AG09309 (cell line): ENCODE measurements at places on chromosomes 5 and 9.

GRCh38 chr5:10451137-10451824 is 9.6 kb downstream of the ROPN1L start:
- DNase-seq: no peak

DNA sequence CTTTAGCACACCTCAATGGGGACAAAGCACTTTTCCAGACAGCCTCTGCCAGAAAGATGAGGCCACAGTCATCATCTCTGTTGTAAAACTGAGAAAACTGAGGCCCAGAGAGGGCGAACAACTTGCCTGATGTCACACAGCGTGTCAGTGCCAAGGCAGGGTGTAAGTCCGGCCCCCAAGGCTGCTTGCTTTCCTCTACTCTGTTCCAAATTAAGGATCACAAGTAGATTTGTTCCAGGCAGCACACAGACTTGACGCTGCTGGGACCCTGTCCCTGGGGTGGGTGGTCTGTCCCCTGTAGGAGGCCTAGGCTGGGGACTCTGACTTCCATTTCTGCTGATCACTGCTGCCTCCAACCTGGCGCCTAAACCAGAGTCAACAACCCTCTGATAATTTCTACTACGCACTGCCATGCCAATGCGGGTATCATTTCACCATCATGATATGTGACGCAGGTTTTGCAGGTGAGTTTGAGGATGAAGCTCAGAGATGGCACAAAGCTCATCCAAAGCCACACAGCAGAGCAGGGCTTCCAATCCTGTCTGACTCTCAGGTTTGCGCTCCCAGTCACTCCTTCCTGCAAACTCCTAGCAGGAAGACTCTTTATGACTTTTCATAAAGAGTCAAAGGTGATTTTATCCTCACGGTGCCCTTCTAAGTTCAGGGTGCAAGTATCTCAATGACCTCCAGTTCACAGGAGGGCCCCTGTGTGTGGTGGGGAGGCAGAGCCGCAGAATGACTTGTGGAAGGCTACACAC is 13.5 kb upstream of the RALGDS start:
- DNase-seq: no peak

DNA sequence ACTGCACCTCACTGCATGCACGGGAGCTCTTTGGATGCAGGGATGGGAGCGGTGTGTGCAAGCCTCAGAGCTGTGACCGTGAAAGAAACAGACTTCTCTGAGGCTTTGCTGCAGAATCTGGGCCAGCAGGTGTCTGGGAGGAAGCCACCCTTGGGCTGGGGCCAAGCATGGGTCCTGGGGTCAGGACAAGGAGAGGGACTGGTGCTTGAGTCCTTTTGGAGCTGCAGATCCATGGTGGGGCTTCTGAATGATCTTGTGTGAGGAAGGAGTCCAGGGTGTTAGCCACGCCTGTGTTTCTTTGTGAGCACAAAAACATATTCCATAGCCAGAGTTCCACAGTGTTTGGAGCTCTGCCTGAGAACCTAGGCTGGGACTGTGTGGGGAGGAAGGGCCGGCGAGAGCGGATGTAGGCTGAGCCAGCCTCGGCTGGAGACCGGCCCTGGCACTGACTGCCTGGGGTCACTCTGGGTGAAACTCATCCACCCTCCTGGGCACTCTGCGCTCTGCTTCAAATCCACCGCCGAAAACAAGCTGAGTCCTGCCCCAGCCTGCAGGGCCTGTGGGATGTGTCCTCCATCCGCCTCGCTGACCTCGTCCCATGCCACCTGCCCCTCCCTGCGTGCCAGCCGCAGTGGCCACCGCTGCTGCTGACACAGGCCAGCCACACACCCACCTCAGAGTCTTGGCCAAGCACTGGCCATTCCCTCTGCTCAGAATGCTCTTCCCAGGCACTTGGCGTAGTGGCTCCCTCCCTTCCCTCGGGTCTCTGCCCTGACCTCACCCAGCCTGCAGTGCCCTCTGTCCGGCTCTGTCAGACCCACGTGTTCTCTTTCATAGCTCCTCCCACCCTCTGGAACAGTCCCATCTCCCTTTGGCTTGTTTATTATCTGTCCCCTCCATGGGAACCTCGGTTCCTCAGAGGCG is 26.7 kb downstream of the ERGIC1 start:
- DNase-seq: no peak

GRCh38 chr9:136626066-136626725 is 36.5 kb upstream of the EGFL7 start:
- DNase-seq: no peak

DNA sequence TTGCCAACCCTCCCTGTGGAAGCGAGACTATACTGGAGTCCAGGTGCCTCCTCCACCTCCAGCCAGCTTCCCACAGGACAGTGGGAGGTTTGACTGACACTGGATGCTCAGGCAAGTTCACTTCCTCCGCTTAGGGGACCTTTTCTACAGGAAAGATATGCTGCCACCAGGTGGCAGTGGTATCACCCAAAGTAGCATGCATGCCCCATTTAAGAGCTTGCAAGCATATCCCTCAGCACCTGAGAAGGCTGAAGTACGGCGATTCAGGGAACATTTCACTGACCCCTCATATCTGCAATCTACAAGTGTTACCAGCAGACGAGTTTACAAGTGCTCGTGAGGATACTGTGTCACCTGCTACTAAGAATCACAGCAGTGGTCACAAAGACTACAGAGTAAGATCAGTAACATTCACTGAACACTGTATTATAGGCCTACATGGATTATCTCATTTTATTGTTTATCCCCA is 75.5 kb downstream of the KLHL3 start:
- DNase-seq: peak; percentile 53

DNA sequence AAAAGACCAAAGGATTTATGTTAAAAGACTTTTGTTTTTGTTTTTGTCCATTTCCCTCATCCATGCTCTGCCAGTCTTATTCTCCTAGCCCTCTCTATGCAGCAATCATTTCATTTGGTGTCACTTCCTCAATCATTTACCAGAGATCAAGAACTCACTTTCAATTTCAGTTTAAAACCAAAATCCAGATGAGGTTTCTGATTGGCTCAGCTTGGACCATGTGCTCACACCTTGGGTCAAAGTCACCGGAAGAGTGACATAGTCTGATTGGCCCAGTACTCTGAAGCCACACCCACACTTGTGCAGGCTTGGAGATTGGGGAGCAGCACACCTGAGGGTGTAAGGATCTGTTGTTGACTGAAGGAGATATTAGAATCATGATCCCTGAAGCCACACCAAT is 79.6 kb downstream of the TLR4 start:
- DNase-seq: no peak

DNA sequence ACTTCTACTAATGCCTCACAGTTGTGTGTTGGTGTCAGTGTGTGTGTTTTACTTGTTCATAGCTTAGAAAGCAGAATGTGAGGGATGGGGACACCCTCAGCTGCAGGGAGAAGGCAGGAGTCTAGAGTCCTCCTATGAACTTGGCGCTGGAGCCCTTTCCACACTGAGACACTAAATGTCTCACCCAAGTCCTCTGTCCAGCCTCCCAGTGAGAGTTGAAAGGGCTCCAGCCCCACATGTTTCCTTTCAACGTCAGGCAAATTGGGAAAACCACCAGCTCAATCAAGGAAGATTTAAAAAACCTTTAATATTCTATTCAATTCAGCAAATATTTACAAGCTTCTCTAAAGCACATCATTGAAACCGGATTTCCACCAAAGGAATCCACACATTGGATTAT is 167.6 kb upstream of the MSX2 start:
- no peak for DNase-seq

DNA sequence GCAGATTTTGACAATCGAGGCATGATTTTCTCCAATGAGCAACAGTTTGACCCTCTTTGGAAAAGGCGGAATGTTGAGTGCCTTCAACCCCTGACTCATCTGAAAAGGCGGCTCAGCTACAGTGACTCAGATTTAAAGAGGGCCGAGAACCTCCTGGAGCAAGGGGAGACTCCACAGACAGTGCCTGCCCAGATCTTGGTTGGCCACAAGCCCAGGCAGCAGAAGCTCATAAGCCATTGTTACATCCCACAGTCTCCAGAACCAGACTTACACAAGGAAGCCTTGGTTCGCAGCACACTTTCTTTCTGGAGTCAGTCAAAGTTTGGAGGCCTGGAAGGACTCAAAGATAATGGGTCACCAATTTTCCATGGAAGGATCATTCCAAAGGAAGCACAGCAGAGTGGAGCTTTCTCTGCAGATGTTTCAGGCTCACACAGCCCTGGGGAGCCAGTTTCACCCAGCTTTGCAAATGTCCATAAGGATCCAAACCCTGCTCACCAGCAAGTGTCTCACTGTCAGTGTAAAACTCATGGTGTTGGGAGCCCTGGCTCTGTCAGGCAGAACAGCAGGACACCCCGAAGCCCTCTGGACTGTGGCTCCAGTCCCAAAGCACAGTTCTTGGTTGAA is 13.6 kb downstream of the PTPDC1 start:
- peak; percentile 83 for DNase-seq

GRCh38 chr5:10489810-10490426 is 48.2 kb downstream of the ROPN1L start:
- no peak for DNase-seq

DNA sequence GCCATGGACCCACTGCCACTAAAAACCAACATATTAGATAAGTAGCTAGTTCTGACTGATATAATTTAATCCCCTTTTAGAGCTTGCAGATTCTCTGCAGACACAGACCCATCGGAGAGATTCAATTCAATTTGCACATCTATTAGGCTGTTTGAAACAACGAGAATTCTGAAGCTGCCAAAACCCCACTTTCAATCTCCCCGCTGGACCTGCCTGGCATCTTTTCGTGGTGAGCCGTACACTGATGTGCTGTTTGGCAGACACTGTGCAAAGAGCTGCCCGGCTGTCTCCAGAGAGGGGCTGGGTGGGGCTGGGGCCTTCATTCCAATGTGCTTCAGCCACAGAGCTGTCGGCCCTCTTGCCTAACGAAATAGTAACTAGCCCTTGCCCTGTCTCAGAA is 42.1 kb upstream of the FAM240B start:
- DNase-seq: no peak

GRCh38 chr5:61142391-61142790 is 19.9 kb downstream of the SMIM15 start:
- no peak for DNase-seq

DNA sequence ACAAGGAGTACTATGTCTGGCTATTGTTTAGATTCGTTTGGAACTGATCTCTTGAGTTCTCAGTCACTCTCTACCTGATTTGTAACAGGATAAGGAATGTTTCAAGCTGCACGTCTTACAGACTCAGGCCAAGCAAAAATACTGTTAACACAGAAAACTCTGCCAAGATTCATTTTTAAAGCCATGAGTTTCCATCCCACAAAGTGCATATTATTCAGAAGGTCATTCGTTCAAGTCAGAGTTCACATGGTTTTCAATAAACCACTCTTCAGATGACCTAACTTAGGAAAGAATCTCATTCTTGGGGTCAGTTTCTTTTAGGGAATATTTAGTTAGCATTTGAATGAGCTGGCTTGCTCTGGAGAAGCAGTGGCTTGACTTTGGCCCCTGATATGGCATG is 49.3 kb downstream of the F2R start:
- DNase-seq: peak; percentile 51

DNA sequence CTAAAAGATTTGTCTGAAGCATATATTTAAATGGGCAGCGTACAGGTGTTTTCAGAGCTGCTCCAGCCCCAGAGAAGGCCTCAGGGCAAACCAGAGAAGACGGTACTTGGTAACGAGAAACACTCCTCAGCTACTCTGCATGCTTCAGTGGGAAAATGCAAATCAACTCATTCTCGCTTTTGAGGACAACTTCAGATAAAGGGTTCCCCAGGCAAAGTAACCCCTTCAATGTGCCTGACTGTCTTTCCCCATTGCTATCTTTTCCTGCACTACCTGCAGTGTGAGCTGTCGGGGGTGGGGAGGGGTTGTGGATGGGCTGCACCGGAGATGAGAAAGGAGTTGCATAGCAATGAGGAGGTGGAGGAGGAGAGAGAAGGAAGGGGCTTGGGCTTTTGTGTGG is 339.7 kb upstream of the CLINT1 start:
- no peak for DNase-seq

- peak; percentile 32 for DNase-seq
These were observed 232.8 kb upstream of the PTGER4 start for GRCh38 chr5:40446910-40447309.

- DNase-seq: no peak
These were observed 1046.2 kb downstream of the CDH12 start for GRCh38 chr5:21806943-21807342.

GRCh38 chr5:39577529-39577928 is 152.7 kb upstream of the DAB2 start:
- DNase-seq: no peak

DNA sequence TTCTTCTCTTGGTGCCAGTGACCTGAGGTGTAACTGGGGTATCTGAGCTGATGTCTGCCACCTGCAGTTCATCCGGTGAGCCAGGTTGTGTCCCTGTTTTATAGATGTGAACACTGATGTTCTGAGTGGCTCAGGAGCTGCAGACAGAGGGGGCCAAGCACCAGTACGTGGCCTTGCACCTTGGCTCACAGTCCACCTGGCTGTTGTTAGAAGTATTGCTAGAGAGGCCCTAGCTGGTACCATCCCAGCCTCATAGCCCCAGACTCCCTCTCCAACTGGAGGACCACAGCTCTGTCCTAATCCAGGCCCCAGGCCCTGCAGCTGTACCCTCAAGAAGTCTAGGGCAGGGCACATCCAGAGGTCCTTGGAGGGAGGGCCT is 16.2 kb downstream of the PHF2 start:
- DNase-seq: no peak

- DNase-seq: no peak
These were observed 272.1 kb downstream of the SPATA31D1 start for GRCh38 chr9:82260691-82261090.

GRCh38 chr5:3382782-3383181 is 212.8 kb upstream of the IRX1 start:
- no peak for DNase-seq

DNA sequence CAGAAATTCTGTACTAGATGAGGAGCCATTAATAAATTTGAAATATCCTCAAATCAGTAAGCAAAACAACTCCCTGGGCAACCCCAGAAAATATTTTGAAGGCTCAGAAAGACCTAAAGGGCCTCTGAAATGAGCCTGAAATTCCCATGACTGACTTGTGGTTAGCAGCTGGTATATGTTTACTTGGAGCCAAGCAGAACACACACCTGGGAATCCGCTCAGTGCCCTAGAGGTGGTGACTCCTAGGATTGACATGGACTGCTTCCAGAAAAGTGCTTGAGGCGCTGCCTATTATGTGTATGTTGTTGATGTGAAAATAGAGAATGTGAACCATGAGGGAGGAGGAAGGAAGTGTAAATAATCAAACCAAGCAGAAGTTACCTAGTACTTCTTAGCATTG is 14.7 kb downstream of the RFK start:
- DNase-seq: no peak
